ENCODE measurements at places on chromosomes 2 and 18.

DNA sequence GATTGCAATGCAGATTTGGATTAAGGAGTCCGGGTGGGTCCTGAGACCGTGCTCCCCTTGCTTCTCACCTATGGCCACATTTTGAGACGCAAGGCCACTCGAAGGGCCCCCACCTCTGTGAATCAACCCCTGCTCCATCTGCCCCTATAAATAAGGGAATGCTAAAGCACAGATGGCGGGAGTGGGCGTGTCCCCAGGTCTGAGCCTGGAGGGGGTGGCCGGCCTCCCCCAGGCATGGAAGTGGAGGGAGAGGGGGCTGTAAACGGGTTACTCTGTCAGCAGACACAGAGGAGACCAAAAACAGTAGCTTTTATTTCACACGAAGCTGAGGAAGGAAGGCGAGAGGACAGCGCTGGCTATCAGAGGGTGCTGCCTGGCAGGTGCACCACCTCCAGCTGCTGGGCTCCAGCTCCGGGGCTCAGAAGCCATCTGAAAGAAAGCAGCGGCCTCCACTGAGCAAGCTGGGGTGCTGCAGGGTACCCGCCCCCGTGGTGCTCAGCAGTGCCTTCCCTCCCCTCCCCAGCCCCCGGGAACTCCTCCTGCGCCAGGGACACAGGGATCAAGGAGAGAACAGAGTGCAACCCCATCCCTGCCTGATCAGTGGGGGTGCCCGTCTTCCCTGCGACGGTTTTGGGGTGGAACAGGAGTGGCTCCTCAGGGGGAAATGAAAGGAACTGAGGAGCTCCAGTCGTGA lies 56.7 kb upstream of the RAB6C start:
- no peak for DNase-seq

- DNase-seq = no peak
Observed at GRCh38 chr2:237488901-237489860, 2.1 kb downstream of the MLPH start.

- DNase-seq = no peak
Observed at GRCh38 chr2:134008837-134009236, 245.0 kb upstream of the MGAT5 start.

DNA sequence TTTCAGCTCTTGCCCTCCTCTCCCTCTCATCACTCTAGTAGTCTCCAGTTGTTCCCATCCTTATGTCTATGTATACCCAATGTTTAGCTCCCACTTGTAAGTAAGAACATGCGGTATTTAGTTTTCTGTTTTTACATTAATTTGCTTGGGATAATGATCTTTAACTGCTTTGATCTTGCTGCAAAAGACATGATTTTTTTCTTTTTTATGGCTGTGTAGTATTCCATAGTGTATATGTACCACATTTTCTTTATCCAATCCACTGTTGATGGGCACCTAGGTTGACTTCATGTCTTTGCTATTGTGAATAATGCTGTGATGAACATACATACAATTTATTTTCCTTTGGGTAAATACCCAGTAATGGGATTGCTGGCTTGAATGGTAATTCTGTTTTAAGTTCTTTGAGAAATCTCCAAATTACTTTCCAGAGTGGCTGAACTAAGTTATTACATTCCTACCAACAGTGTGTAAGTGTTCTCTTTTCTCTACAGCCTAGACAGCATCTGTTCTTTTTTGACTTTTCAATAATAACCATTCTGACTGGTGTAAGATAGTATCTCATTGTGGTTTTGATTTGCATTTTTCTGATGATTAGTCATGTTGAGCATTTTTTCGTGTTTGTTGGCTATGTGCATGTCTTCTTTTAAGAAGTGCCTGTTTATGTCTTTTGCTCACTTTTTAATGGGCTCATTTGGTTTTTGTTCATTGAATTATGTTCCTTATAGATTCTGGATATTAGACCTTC lies 179.6 kb upstream of the SLC39A10 start:
- DNase-seq = no peak

DNA sequence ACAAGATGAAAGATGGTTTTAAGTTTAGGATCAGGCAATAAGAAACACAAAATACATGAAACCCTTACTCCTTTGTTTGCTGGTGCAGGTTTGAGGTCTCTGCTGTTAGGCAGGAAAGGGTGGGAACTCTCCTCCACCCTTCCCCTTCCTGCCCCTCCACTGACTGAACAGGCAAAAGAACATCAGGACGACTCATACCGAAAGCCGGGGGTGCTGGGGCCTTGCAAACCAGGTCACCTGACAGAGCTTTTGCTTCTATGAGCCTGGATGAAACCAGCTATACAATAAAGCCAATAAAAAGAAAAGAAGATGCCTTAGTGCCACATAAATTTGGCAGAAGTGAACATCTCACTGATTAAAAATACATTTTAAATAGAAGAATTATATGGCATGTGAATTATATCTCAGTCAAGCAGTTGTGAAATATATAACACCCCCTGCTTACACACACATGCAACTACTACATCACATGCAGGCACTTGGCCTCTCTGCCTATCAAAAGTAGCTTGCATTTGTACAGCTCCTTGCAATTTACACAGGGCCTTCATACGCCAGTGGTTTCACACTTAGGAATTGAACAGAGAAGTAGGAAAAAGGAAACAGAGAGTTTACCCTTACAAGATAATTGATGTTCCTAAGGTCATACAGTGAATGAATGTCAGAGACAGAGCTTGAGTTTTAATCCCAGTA lies 215.1 kb upstream of the TRIB2 start:
- peak; percentile 48 for DNase-seq

- DNase-seq = no peak
Observed at GRCh38 chr2:215003001-215003400, 135.4 kb downstream of the ABCA12 start.

DNA sequence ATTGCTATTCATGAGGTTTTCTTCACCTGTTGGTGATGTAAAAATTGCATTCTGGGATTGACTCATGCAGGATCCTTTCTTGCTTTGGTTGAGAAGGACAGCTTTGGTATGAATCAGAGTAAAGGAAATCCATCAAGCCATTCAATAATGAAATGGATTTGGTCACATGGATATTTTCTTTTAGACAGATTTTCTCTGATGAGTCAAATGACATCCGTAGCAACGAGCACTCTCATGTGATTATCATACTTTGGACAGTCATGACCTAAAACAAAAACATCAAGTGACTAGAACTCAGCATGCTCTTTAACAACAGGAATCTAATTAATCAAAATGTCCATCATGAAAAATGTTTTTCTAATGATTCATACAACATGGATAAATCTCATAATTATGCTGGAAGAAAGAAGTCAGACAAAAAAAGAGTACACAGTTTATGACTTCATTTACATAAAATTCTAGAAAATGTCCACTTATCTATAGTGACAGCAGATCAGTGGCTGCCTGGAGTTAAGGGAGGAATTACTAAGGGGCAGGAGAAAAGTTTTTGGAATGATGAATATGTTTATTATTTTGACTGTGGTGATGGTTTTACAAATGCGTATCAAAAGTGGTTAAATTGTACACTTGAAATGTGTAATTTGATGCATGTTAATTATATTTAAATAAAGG lies 30.7 kb downstream of the TRAK2 start:
- no peak for DNase-seq

GRCh38 chr2:15763106-15763821 lies 171.6 kb downstream of the DDX1 start:
- DNase-seq = no peak

DNA sequence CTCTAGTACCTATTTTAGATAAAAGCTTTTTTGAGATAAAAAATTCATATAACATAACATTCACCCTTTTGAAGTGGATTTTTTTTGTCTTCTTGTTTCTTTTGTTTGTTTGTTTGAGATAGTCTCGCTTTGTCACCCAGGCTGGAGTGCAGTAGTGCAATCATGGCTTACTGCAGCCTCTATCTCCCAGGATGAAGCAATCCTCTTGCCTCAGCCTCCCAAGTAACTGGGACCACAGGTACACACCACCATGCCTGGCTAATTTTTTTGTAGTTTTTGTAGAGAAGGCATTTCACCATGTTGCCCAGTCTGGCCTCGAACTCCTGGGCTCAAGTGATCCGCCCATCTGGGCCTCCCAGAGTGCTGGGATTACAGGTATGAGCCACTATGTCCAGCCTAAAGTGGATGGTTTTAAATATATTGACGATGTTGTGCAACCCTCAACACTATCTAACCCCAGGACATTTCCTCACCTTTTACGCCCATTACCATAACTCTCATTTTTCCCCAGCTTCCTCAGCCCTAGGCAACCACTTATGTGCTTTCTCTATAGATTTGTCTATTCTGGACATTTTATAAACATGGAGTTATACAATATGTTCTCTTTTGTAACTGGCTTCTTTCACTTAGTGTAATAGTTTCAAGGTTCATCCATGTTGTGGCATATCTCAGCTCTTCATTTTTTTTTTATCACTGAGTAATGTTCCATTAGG lies 38.8 kb downstream of the CTIF start:
- no peak for DNase-seq

- DNase-seq = no peak
Observed at GRCh38 chr2:211061612-211062296, 505.4 kb downstream of the CPS1 start.

GRCh38 chr2:54194761-54195750 lies 61.0 kb downstream of the TSPYL6 start:
- DNase-seq = no peak

GRCh38 chr18:36311026-36311570 lies 13.6 kb downstream of the FHOD3 start:
- DNase-seq = no peak

DNA sequence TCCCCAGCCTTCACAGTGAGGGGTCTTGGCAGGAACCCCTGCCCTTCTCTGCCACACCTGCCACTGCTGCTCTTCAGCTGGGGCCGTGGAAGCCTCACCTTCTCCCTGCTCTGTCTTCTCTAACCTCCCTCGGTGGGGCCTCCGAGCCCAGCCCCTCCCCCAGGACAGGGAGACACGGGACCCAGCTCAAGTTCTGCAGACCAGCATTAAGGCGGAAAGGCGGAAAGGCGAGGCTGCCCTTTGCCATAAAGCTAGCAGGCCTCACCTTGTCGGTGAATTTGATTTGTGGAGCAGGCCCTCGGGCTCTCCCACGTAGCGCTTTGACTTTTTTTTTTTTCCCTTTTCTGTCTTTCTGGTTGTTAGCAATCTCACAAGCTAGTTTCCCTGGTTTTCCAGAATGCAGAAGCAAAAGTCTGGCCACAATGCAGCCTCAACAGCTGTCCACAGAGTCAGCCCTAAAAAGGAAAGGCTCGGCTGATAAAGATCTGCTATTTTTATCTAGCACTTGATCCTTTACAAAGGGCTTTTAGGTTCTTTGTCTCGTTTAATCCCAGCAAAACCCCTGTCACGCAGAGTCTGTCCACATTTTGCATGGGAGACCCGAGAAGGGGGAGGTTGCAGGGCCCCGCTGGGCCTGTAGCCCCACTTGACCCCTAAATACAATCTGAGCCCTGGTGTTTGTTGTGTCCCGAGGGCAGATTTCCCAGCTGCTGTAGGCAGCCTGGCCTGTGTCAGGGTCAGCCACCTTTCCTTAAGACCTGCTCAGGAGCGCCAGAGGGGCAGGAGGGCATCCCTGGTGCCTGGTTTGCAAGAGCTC lies 6.0 kb downstream of the ITM2C start:
- DNase-seq = no peak

DNA sequence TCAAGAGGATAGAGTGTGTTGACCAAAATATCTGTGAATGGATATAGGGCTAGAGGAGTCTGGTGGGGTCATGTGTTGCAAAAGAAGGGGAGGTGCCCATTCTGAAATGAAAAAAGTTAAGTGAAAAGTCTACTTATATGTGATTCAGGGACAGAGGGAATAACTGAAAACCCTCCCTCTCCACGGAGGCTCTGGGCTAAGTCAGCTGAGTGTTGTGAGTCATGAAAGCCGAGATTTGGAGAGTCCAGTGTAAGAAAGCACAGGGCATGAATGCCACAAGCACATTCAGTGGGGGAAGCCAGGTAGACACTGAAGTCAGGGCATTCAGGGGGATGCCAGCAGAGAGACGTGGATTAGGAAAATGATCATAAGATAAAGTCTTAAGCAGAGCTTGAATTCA lies 871.9 kb downstream of the TSN start:
- DNase-seq = no peak

DNA sequence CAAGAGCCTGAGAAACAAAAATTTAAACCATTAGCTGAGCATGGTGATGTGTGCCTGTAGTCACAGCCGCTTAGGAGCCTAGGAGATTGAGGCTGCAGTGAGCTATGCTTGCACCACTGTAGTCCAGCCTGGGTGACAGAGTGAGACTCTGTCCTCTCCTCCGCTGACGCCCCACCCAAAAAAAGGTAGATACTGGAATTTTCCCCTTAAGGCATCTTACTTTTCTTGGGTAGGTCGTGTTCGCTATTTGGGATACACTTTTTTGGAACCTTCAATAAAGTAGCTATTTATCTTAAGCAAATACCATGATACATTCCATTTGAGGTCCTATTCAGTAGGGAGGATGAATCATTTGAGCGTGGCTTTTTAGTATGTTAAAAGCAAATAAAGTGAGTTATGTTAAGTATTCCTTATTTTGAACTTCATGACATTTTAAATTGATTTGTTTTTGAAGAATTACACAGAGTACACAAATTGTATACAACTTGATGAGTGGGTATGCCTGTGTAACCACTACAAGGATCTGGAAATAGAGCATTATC lies 38.7 kb downstream of the RALBP1 start:
- DNase-seq = no peak

GRCh38 chr18:74509856-74510769 lies 13.9 kb downstream of the CNDP2 start:
- DNase-seq = no peak

GRCh38 chr18:671405-671804 lies 14.0 kb downstream of the TYMS start:
- DNase-seq = no peak

DNA sequence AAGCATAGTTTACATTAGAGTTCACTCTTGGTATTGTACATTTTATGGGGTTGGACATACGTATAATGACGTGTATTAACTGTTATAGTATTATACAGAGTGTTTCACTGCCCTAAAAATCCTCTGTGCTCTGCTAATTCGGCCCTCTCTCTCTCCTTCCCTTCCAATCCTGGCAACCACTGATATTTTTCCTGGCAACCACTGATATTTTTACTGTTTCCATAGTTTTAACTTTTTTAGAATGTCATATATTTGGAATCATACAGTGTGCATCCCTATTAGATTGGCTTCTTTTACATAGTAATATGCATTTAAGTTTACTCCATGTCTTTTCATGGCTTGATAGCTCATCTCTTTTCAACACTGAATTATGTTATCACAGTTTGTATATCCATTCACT lies 526.7 kb downstream of the RIT2 start:
- DNase-seq = no peak

- DNase-seq = no peak
Observed at GRCh38 chr2:119683713-119684443, 4.9 kb downstream of the TMEM177 start.

Data from activated gamma-delta T cell treated with anti-CD3 and anti-CD28 coated beads, Interleukin-2, amount 50 U/mL, for 16 hours (primary cell).